Fibroblast of skin of right biceps (primary cell): ENCODE measurements at places on chromosomes 4 and X.

DNA sequence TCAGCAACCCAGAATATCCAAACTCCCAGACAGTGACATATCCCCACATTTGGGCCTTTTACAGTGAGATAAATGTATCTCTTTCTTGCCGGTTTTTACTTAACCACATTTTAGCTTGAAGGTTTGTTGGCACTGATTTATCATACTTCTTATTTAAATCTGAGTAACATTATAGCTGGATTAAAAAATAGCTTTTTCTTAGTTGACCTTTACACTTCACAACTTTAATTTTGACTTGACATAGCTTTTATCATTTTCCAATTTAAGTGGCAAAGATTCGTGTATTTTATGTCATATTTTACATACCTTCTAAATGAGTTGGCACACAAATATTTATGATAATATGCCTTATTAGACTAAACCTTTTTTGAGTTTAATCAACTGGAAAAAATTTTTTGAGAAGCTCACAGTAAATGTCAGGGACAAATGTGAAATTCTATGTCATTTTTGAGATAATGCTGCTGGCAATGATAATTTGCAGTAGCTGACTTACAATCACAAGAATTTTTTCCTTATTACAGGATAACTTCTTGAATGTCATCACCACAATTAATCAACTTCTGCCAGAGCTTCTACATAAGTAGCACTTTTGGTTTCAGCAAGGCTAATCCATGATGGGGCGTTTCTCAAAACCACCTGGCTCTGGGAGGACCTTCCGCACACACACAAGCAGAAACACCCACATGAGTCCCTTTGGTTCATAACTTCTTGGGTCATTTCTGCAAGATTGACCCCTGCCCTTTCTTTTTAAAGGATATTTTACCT, 80.3 kb downstream of the SYTL5 start:
- DNase-seq: peak; percentile 45

GRCh38 chr4:4961936-4962335, 57.3 kb downstream of the CYTL1 start:
- no peak for DNase-seq

DNA sequence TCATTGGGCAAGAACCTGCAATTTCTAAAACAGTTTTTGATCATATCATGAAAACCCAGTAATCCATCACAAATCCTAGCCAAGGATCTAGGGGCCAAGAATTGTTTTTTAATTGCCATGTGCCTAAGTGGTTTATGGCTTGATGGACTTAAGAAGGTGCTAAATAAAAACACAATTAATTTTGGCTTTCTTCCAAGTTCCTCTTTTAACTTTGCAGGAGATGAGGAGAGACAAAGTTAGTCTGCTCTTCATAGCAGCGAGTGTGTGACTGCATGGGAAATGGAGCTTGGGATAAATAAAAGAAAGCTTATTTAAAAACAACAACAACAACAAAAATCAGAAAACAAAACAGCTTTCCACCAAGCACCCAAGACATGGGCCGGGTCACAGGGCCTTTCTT, 41.4 kb downstream of the ARHGEF9 start:
- DNase-seq: no peak

DNA sequence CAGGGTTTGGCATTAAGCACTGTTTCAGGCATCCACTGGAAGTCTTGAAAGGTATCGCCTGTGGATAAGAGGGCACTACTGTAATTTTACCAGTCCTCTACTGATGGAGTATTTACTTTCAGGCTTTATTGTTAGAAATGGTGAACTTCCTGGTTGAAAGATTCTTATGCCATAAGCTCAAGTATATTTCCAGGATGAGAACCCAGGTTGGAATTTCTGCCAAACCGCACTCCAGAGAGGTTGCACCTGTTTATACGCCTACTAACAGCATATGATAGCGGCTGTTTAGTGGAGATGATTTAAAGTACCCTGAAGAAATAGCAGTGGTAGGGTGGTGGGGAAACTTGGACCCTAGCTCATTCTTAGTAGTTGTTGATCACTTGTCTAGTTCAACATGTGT, 9.9 kb downstream of the FNIP2 start:
- DNase-seq: no peak

DNA sequence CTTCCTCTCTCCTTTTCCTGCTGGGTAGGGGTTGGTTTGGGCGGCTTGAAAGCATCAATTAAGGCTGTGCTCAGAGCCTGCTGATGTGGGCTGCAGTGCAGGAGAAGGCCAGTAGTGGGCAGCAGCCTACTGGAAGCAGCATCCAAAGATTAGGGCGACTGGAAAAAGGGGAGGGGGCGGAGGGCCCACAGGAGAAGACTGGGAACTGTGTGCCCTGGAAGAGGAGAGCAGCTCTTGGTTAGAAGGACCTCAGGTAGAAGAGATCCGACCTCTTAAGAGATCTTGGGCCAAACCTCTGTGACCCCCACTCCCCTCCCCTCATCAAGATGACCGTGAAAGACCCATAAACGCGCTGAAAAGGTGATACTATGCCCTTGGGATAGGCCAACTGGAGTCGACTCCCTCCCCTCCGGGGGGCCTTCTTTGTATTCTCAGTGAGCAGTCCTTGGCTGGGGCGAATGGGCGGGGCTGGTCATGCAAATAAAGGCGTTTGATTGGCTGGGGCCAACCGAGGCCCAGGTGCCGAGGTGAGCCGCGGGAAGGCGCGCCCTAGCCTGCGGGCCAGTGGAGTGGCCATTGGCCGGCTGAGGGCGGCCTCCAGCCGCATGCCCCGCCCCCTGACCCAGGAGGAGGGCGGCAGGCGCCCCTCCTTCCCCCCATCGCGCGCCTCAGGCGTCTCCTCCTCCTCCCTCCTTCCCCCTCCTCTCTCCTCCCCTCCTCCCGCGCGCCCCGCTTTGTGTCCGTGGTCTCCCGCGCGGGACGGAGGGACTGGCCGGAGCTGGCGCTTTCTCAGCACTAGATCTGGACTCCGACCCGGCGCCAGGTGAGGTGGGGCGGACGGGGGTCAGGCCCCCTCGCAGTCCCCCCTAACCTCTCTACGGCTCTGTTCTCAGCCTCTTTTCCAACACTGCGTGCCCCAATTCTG, 10.1 kb downstream of the DLG3 start:
- peak; percentile 52 for DNase-seq

DNA sequence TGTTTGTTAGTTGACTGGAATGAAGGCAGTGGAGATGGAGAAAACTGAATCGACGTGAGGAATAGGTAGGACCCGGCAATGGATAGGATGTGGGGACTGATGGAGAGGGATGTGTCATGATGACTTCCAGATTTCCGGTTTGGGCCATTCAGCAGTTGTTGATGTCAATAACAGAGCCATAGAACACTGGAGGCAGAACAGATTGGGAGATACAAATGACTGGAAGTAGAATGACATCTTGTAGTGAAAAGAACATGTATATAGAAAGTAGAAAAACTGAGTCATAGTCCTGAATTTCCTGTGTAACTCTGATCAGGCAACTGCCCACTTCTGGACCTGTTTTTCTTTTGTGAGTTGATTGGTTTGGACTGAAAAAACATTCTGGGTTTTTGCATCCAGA, 24.5 kb downstream of the CETN2 start:
- no peak for DNase-seq

DNA sequence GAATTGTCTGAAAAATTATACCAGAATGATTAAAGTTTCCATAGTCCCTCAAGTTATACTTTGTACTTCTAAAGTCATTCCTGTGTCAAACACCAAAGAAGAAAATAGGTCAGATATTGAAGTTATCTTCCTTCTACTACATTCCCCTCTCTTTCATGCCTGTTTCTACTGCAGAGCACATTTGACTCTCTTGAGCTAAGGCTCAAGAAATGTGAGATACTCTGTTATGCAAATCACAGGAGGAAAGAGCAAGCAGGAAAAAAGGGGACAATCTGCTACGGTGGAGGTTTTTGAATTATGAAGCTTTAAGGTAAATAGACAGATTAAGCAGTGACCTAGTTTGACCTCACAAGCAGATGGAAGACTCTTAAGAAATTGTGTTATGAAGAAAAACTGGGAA, 198.9 kb upstream of the LDB2 start:
- DNase-seq: no peak

- peak; percentile 34 for DNase-seq
Measured at GRCh38 chr4:47287735-47288134, 175.8 kb downstream of the COMMD8 start.

DNA sequence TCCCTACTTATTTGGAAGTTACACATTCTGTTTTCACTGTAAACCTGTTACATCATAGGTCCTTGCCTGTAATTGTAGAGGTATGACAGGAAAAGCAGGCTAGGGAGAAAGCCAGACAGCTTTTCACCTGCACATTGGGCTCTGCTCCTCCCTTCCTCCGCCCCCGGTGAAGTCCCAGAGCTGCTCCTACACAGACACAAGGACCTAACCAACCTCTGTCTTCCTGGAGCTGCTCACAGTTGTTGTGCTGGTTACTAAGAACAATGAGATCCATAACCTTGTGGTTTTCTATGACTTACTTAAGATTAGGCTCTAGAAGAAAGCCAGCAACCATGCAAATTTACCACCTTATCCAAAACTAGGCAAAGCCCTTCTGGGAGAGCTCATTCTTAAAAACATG, 40.0 kb downstream of the MOSPD2 start:
- no peak for DNase-seq

DNA sequence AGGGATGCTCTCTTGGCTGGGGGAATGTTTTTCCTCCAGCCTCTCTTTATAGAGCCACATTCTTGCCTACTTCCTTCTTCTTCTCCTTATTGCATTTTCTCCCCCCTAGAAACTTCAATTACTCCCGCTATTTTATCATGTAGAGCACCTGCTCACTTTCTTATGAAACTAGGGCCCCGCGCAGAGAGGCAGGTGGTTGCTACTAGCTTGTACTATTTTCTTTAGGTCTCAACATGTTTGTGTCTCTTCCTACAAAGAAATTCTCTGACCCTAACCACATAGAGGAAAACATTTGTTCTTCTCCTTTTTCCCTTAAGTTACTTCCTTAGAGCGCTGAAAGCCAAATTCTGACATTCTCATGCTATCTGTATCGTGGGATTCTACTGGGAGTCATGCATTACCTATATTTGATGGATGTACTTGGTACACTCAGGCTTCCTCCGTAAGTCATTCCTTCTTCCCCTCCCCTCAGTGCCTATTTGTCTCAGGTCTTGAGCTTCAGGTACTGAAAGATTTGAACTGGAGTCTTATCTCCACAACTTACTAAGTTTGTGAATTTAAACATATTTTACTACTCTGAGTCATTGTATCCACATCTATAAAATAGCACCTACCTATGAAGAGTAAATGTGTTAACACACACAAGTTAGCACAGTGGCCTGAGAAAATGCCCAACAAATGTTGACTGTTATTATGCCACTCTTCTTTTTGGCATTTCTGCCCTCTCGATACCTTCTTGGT, 159.1 kb upstream of the LEF1 start:
- DNase-seq: no peak

GRCh38 chrX:133849676-133850075, 135.7 kb downstream of the GPC3 start:
- peak; percentile 14 for DNase-seq

GRCh38 chr4:124711471-124712371, 811 bp downstream of the ANKRD50 start:
- peak; percentile 76 for DNase-seq

DNA sequence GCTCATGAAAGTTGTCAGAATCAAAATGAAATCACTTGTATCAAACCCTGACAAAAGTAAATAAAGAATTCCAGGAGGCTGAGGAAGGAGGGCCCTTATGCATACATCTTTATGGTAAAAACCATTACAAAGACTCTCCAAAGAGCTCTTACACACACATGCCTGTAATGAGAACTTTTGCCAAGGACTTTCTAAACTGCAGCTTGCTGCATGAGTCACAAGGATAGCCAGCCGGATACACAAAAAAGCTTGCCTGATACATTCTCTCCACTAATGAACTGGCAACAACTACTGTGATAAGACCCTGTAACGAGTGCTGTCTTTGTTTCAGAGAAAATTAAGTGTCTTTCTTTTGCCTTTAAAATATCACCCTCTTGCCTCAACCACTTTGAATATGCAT, 618.1 kb downstream of the PPP4R3C start:
- peak; percentile 49 for DNase-seq
